ENCODE measurements at places on chromosomes 3 and 15. TPM values are rescaled to one million over a fixed set of nuclear protein-coding genes. Genes with fewer than 3 reads are reported as not detected.

The LDHAL6B gene
- total RNA-seq, result not detected

GRCh38 chr15:44633603-44634002 lies 29.9 kb downstream of the SPG11 start:
- no peak overlapping the region for H3K4me3 ChIP-seq
- H3K36me3 ChIP-seq, result no peaks in the 10 kb centered on the region
- DNase-seq, result peak; percentile 31
- peaks cover 12% of the 10 kb centered on the region for H3K4me1 ChIP-seq
- peak overlapping the region; percentile 29 for H3K27ac ChIP-seq

DNA sequence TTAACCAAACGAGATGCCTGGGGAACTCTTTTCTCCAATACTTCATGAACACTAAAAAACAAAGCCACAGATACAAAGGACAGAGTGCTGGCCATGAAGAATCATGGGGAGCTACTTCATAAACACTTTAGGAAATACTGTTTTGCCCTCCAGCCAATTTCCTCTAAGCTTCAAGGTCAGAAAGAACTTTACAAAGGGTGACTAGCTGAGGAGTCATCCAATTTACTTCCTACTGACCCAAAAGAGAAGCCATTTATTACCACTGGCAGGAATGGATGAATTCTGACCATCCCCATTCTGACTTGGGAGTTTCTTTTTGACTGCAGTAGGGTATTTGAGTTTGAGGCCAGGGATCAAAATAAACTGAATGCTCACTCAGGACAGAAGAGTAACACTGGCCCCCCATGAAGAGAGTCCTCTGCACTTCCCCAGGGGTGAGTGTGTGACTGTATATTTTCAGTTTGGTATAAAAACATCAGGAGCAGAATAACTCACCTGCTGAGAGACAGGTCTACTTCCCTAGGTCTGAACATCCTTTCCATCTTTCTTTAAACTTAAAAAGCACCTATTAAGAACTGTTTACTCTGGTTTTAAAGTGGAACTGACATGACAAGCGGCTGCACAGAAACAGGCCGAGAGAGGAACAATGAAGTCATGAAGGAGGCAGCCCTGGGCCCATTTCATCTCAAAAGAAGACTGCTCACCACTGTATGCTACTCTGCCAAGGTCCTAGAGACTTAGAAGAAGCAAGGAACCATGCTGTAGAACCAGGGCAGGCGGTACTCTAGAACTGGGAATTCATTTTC lies 203.6 kb downstream of the TNIK start:
- H3K36me3 ChIP-seq, result no peaks in the 10 kb centered on the region
- peaks cover 4% of the 10 kb centered on the region for H3K4me1 ChIP-seq
- H3K4me3 ChIP-seq, result no peak overlapping the region
- H3K27ac ChIP-seq, result no peak overlapping the region

DNA sequence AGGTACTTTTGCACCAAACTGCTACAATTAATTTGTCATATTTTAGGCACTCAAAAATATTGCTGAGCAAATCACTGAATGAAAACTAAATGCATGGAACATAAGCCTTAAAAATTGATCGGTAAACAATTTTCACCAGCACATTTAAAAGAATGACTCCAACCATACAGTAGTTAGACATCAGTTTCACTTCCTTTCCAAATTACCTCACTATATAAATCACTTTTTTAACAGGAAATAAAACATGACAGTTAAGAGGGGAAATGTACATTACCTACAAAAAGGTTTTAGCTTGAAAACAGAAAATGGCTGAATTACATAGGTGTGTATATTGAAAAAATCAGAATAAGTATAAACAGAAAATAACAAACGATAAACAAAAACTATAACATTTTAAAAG lies 108.4 kb downstream of the SERPINI1 start:
- H3K27me3 ChIP-seq, result no peaks in the 10 kb centered on the region
- H3K27ac ChIP-seq, result no peak overlapping the region
- no peaks in the 10 kb centered on the region for H3K4me1 ChIP-seq
- H3K36me3 ChIP-seq, result no peaks in the 10 kb centered on the region
- H3K4me3 ChIP-seq, result no peak overlapping the region

DNA sequence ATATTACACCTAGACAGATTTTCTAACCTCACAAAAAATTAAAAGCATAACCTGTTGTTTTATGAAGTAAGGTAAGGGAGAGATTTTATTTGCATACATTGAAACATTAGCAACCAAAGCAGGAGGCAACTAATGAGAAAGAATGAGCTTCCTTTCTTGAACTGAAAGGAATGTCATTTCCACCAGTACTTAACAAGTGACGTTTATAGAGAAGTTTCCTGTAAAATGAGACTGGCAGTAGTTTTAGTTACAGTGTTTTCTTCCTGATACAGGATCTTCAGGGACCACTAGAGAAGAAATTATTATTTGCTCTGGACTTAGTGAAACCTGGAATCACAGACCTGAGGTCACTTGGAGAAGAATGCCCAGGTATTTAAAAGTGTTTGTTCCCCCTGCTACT lies 27.4 kb upstream of the FRMD5 start:
- H3K4me1 ChIP-seq, result peaks cover 5% of the 10 kb centered on the region
- no peak overlapping the region for H3K27ac ChIP-seq
- no peaks in the 10 kb centered on the region for H3K27me3 ChIP-seq
- no peak overlapping the region for H3K4me3 ChIP-seq

DNA sequence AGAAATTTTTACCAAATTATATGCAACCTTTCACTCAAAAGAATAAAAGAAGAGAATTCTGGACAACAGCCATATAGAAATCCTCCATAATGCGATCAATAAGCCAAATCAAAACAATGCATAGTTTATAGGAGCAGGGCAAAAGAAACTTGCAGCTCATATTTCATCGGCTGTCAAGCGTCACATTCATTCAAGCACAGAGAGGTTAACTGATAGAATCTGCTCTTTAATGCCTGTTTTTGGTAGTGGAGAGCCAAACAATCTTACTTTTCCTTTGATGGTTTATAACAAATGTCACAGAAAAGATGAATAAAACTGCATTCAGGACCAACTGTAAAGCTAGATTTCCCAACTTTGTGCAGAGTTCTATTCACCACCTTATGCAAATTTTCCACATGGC lies 35.4 kb downstream of the PRTG start:
- H3K36me3 ChIP-seq, result no peaks in the 10 kb centered on the region
- no peak for DNase-seq
- no peaks in the 10 kb centered on the region for H3K27me3 ChIP-seq
- no peak overlapping the region for H3K27ac ChIP-seq

GRCh38 chr3:50584391-50584790 lies 15.1 kb downstream of the HEMK1 start:
- no peak for DNase-seq
- H3K4me1 ChIP-seq, result no peaks in the 10 kb centered on the region
- no peak overlapping the region for H3K27ac ChIP-seq
- H3K27me3 ChIP-seq, result no peaks in the 10 kb centered on the region

The COLQ gene
- 1.1 TPM for total RNA-seq

GRCh38 chr3:105174017-105174615 lies 192.6 kb upstream of the ALCAM start:
- no peak overlapping the region for H3K4me3 ChIP-seq
- H3K4me1 ChIP-seq, result no peaks in the 10 kb centered on the region
- no peak overlapping the region for H3K27ac ChIP-seq
- no peaks in the 10 kb centered on the region for H3K36me3 ChIP-seq
- no peaks in the 10 kb centered on the region for H3K27me3 ChIP-seq
- no peak for DNase-seq

The CLCN2 gene
- 8.0 TPM for total RNA-seq

The P2RY12 gene
- total RNA-seq, result 1.9 TPM

DNA sequence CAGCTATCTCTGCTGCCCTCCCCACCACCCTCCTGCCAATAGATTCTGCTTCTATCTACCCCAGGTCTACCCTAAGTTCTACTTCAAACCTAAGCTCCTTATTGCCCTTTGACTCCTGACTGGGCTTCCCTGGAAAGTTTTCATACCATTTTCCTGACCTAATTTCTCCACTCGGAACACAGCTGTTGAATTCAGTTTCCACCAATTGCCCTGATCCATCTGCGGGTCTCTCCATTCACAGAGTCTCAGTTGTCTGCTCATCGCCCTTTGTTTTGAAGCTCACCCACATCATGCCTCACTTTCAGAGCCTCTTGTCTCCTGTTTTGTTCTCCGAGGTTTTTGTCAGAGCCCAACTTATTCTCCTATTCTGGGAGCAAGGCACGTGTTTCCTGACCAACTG lies 56.8 kb upstream of the ABI3BP start:
- no peaks in the 10 kb centered on the region for H3K36me3 ChIP-seq
- no peak overlapping the region for H3K27ac ChIP-seq
- DNase-seq, result no peak
- H3K27me3 ChIP-seq, result no peaks in the 10 kb centered on the region
- H3K4me1 ChIP-seq, result peaks cover 4% of the 10 kb centered on the region

GRCh38 chr3:43709022-43709421 lies 18.3 kb downstream of the ABHD5 start:
- no peaks in the 10 kb centered on the region for H3K27me3 ChIP-seq
- H3K36me3 ChIP-seq, result peaks cover 15% of the 10 kb centered on the region
- H3K4me3 ChIP-seq, result no peak overlapping the region
- no peak for DNase-seq
- H3K4me1 ChIP-seq, result peaks cover 4% of the 10 kb centered on the region
- H3K27ac ChIP-seq, result no peak overlapping the region

DNA sequence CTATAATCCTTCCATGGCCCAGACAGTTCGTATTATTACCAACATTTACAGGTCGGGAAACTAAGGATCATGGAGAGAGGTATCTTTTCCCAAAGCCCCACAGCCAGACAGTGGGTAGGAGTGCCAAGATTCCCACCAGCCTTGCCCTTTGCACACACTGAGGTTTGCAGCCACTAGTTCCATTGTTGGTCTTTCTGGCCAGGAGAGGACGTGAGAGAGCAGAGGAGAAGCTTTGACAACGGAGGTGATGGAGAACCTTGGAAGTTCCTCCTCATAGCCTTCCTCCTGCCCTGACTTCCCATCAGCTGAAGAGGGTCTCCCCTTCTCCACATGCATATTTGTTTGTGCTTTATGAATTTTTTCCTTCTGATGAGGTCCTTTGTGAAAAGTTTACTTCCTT lies 50.5 kb upstream of the PLCL2 start:
- H3K36me3 ChIP-seq, result no peaks in the 10 kb centered on the region
- peaks cover 13% of the 10 kb centered on the region for H3K4me1 ChIP-seq
- DNase-seq, result no peak
- H3K4me3 ChIP-seq, result no peak overlapping the region
- no peaks in the 10 kb centered on the region for H3K27me3 ChIP-seq
- no peak overlapping the region for H3K27ac ChIP-seq

The IL16 gene
- total RNA-seq, result 3.3 TPM

DNA sequence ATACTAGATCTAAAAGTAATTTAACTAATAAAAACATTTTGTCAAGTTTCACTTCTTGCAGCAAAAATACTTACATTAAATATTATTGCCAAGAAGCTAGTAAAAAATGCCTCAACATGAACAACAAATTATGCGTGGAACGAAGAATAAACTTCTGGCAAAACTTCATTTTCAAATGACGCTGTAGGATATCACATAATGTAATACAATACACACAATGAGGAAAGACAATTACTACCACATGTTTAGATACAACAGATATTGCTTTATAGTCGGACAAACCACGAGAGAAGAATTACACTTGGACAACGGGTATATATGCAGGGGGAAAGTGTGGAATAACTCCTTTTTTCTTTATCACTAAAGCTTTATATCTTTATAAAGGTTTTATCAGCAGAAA lies 21.6 kb downstream of the P3H2 start:
- no peak overlapping the region for H3K4me3 ChIP-seq
- no peak for DNase-seq
- peaks cover 67% of the 10 kb centered on the region for H3K4me1 ChIP-seq
- H3K27me3 ChIP-seq, result no peaks in the 10 kb centered on the region

The CCDC80 gene
- 12.7 TPM for total RNA-seq

GRCh38 chr15:53208751-53209150 lies 418.6 kb upstream of the ONECUT1 start:
- H3K4me3 ChIP-seq, result no peak overlapping the region
- no peak for DNase-seq
- no peaks in the 10 kb centered on the region for H3K4me1 ChIP-seq
- H3K36me3 ChIP-seq, result no peaks in the 10 kb centered on the region

The FOXB1 gene
- not detected for total RNA-seq

The CCR3 gene
- not detected for total RNA-seq

- no peaks in the 10 kb centered on the region for H3K36me3 ChIP-seq
- no peak overlapping the region for H3K27ac ChIP-seq
- H3K4me3 ChIP-seq, result no peak overlapping the region
- peaks cover 20% of the 10 kb centered on the region for H3K4me1 ChIP-seq
- DNase-seq, result no peak
Observed at GRCh38 chr3:114939920-114940319, 207.2 kb downstream of the ZBTB20 start.

The MESP1 gene
- total RNA-seq, result 4.4 TPM

The CLDN16 gene
- 1.1 TPM for total RNA-seq

The LXN gene
- total RNA-seq, result 74.1 TPM

The CYP11A1 gene
- total RNA-seq, result 1,298 TPM

GRCh38 chr3:169299129-169299528 lies 364.4 kb downstream of the MECOM start:
- no peak overlapping the region for H3K4me3 ChIP-seq
- DNase-seq, result no peak
- H3K36me3 ChIP-seq, result no peaks in the 10 kb centered on the region
- H3K27me3 ChIP-seq, result no peaks in the 10 kb centered on the region
- no peak overlapping the region for H3K27ac ChIP-seq
- no peaks in the 10 kb centered on the region for H3K4me1 ChIP-seq

The GLDN gene
- total RNA-seq, result 7.7 TPM

DNA sequence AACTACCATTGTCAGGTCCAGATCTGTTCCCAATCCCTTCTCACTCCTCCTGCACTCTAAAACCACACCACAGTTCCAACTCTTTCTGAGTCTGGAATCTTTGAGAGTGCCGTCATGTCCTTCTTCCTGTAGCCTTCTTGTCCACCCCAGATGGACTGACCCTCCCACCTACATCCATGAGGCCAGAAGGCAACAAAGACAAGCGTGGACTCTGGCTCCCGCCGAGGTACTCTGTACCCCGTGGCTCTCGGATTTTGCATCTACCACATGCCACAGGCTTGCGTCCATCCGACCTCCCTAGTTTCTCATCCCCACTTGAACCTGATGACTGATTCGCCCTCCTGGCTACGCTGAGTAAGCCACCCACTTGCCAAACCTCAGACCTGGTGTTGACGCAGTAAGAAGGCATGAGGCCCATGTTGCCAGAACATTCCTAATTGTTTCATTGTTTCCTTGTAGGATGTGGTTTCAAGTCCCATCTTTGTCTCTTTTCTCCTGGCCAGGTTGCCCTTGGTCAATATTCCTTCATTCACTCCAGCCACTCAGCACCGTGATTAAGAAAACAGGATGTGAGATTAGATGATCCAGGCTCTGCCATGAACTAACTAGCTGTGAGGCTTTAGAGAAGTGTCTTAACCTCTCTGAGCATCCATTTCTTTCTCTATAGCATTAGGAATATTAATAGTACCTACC lies 1.1 kb upstream of the ZBTB38 start:
- no peaks in the 10 kb centered on the region for H3K36me3 ChIP-seq
- no peak for DNase-seq
- peaks cover 51% of the 10 kb centered on the region for H3K4me1 ChIP-seq

The LRRIQ4 gene
- not detected for total RNA-seq

DNA sequence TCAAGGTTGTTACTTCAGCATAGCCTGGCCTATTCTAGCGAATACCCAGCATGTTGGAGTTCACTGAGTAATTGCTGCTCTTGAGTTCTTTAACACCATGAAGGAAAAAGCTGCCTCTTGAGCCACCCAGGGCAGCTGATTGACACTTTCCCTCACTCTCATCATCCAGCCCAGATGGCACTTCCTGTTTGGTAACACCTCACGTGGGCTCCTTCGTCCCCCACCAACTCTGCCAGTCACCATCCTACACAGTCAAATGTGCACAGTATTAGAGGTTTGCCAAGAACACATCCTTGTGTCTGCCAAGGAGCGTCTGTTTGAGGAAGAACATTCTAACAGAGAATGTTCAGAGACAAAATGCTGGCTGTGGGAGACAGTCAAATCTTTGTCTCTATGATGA lies 266.3 kb downstream of the RPLP1 start:
- H3K27ac ChIP-seq, result no peak overlapping the region
- H3K4me3 ChIP-seq, result no peak overlapping the region
- no peaks in the 10 kb centered on the region for H3K27me3 ChIP-seq
- peak; percentile 35 for DNase-seq
